ENCODE measurements at places on chromosomes 1 and 21. TPM values are rescaled to one million over a fixed set of nuclear protein-coding genes. Genes with fewer than 3 reads are reported as not detected.
A peak's percentile ranks its signal among the peaks of the same experiment; 100 is the strongest.

DNA sequence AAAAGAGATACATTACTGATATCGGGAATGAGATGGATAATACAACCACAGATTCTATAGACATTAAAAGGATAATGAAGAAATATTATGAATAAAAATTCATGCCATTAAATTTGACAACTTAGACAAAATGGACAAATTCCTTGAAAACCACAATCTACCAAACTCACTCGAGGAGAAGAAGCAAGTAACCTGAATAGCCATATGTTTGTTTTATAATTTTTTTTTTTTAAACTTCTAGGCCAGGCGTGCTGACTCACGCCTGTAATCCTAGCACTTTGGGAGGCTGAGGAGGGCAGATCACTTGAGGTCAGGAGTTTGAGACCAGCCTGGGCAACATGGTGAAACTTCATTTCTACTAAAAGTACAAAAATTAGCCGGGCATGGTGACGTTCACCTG, 327.9 kb downstream of the VAV3 start:
- no peak for DNase-seq

SLC30A1 gene
- total RNA-seq, result 9.6 TPM

- no peak for DNase-seq
Measured at GRCh38 chr1:31615414-31615813, 2.1 kb upstream of the HCRTR1 start.

GRCh38 chr21:32565856-32566465, 19.4 kb downstream of the TCP10L start:
- no peak for DNase-seq

GRCh38 chr1:159866905-159867663, 4.6 kb upstream of the VSIG8 start:
- DNase-seq, result peak; percentile 10

DNA sequence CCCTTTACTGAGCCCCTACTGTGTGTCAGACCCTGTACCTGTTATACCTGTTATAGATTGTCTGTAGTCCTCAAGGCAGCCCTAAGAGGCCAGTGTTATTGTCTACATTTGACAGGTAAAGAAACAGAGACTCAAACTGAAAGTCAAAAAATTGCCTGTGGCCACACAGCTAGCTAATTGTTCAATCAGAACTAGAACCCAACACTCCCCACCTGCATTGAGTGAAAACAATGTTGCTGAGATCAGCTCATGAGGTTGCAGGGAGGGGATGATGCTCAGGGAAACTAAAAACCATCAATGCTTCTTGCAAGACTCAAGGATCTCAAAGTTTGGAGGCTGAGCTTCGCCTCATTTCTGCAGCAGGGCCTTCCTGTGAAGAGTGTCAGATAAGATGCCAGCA, 109.5 kb upstream of the LMO4 start:
- no peak for DNase-seq

- DNase-seq, result no peak
Measured at GRCh38 chr1:3651026-3651929, 1.0 kb upstream of the TP73 start.

GRCh38 chr1:41664861-41665640, 180.6 kb upstream of the EDN2 start:
- DNase-seq, result no peak

SPRR2E gene
- not detected for total RNA-seq

DNA sequence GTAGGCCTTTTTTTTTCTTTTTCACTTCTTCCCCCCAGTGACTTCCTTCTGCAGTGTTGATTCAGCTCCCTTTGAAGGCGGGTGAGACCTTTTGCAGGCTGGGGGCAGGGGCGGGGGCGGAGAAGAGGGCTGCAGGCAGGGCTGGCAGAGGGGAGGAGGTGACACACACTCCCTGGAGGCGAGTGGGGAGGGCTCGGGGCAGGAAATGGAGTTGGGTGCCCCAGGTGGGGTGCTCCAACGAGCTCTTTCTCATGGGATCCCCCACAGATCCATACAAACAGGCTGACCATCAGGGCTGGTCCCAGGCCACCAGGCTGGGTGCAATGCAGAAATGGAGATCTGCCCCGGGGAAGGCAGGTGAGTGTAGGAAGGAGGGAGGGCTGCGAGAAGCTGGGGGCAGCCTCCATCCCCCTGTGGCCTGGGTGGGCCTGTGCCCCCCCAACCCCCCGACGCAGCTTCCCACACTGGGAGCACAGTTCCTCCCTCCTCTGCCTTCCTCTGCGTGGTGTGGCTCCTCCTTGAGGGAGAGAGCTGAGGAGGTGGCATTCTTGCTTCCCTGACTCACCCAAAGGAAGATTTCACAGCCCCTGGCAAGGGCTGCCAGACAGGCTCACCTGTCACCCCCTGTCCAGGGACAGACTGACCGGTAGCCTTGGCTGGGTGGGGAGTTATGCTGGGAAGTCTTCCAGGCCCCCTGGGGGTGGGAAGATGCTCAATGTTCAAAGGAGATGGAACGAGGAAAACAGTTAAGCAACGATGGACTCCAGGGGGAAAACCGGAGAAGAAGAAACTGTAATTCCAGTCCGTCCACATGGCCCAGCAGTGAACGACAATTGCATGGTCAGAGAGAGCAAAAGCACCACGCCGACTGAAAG, 7.1 kb upstream of the ITGB2 start:
- peak; percentile 91 for DNase-seq

SLAMF9 gene
- not detected for total RNA-seq

DNA sequence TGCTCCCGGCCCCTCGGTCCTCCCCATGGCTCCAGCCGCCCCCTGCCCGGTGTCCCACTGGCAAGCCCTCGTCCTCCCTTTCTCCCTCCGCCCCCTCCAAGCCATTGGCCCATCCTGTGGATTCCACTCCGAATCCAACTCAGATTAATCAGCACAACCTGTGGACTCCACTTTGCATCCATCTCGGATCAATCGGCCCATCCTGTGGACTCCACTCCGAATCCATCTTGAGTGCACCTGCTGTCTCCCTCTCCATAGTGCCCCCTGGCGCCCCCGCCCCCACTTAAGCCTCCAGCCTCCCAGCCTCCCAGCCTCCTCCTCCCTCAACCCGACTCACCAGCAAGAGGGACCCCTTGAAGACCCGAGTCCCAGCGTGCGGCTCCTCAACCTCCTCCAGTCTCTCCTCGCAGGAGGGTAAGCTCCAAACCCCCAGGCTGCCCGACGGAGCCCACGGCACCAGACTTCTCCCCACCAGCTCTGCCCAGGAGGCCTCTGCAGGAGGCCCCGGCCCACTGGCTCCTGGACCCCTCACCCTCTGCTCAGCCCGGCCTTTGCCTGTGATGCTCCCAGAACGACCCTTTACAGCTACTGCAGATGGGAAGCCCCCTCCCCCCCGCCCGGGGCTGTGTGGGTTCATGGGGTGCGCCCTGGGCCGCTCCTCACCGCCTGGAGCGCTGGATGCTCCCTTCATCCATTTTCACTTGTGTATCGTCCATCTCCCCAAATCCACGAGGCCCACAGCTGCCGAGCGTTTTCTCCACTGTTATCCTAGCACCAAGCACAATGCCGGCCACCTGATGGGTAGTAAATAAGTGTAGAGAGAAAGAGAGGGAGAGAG, 40.6 kb upstream of the TSPEAR start:
- no peak for DNase-seq

- no peak for DNase-seq
Measured at GRCh38 chr1:229661897-229662296, 35.9 kb downstream of the URB2 start.

DNA sequence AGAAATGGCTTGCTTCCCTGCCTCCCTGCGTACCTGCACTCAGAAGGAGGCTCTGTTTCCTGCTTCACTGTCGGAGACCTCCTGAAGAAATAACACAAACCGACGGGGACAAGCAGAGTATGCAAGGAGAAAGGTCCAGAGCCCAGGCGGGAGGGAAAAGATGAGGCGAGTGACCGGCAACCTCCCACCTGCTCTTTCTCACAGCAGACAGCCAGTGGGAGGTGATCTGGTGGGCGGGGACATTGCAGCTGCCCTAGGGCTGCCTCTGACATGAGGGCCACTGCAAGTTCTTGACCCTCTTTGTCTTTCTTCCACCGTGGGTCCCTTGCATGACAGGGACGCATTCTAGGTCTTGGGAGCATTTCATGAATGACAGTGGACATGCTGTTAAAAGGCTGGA, 368.2 kb downstream of the CAMTA1 start:
- DNase-seq, result no peak

PAQR6 gene
- total RNA-seq, result 6.2 TPM

AADACL3 gene
- total RNA-seq, result not detected

- no peak for DNase-seq
Measured at GRCh38 chr1:182860658-182861057, 21.5 kb downstream of the DHX9 start.

GRCh38 chr1:180534214-180534613, 24.6 kb upstream of the OVAAL start:
- no peak for DNase-seq

DNA sequence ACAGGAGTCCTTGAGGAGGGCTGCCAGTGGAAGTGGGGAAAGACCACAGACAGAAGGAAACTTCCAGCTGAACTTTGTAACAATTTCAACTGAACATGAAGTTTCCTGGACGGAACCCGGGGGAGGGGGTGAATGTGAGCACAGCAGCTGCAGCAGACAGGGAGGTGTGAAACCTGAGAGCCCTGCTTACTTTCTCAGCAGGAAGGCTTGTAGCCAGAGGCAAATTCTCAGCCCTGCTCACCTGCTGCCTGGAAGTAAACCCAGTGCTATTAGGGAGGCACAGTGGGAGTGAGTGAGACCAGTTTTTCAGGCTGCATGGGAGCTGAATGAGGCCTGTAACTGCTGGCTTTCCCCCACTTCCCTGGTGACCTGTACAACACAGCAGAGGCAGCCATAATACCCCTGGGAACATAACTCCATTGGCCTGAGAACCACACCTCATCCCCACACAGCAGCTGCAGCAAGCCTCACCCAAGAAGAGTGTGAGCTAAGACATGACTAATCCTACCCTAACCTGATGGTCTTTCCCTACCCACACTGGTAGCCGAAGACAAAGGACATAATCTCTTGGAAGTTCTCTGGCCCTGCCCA, 9.6 kb upstream of the SPRR2F start:
- no peak for DNase-seq

SEMA4A gene
- total RNA-seq, result 37.8 TPM

TRIM17 gene
- total RNA-seq, result 0.99 TPM

DNA sequence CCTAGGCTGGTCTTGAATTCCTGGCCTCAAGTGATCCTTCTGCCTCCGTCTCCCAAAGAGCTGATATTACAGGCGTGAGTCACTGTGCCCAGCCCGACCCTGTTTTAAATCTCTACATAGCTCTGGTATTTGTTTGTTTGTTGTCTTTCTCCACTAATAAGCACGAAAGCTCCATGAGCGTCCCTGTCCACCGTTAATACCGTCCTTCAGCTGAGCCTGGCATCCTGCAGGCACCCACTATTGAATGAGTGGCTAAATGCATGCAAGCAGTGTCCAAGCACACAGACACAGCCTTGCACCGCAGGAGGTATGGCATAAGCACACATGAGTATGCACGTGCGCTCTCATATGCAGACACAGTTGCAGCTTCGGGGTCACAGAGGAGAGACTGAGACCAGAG, 4.5 kb upstream of the COL16A1 start:
- no peak for DNase-seq

GRCh38 chr1:37930246-37931101, 16.4 kb downstream of the INPP5B start:
- DNase-seq, result peak; percentile 41

SELENBP1 gene
- total RNA-seq, result not detected

GRCh38 chr1:232643251-232643650, 13.3 kb upstream of the SIPA1L2 start:
- DNase-seq, result no peak

NVL gene
- 43.5 TPM for total RNA-seq

DNA sequence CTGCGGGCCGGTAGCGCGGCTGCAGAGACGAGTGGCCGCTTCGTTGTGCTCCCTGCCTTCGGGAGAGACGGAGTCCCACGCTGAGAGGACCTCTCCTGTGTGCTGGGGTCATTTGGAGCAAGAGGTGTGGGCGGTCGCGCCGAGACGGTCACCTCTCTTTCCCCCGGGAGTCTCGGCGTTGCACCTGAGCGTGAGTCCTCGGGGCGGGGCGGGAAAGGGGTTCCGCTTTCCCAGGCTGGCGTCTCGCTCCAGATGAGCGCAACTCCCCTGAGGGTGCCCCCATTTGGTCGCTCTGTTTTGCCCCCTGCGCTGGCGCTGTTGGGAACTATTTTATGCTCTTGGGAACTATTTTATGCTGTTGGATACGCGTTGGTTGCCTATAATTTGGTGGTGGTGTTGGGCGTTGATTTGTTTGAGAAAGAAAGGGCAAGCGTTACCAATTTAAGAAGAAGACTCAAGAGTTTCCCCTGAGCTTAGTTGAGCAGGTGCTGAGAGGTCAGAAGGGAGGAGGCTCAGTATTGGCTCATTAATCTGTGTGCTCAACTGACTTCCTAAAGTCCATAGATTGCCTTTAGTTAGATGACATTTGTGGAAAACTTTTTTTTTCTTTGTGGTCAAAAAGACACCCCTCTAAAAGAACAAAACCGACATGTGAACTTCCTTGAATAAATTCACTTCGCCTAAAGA, 683 bp downstream of the LRRC8B start:
- DNase-seq, result peak; percentile 19

DNA sequence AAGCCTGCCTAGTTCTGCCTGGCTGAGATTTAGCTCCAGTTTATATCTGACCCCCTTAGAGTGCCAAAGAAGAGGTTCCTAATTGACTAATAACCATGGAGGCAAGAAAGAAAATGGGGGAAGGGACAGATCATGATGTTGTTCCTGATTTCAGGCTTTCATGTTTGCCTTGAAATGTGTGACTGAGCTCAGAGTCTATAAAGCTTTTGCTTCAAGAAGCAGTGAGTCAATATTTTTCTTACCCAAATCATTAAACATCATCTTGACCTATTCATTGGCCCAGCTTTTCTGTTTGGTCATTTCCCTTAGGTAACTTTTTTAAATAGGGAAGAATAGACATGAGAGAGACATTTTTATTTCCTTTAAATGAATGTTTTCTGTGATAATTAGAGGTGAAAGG, 55.9 kb downstream of the HHAT start:
- no peak for DNase-seq

MARK1 gene
- total RNA-seq, result not detected

- DNase-seq, result peak; percentile 55
Measured at GRCh38 chr1:19651141-19651737, 7.1 kb downstream of the NBL1 start.

GRCh38 chr1:38153778-38154470, 107.3 kb upstream of the POU3F1 start:
- no peak for DNase-seq

GRCh38 chr1:44802306-44803061, 2.3 kb downstream of the PLK3 start:
- no peak for DNase-seq

DNA sequence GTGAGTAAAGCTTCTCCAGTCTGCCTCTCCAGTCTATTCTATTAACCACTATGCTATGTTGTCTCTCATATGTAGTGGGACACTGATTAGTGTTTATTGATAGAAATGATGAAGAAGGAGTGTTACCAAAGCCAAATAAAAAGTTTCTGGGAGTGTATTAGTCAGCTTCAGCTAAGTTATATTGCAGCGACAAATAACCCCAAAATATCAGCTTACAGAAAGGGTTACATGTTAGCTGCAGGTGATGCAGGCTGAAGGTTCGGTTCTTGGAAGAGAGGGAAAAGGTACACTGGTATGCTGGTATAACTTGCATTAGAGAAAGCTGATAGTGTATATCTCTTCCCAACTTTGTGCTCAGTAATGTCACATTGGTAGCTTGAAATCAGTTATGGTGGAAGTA, 10.6 kb upstream of the AK2 start:
- no peak for DNase-seq

LEFTY2 gene
- not detected for total RNA-seq

- DNase-seq, result no peak
Measured at GRCh38 chr1:95426772-95427171, 192.8 kb downstream of the RWDD3 start.

Data from activated CD4-positive, alpha-beta T cell treated with anti-CD3 and anti-CD28 coated beads, Interleukin-2, amount 10 ng/mL, durations not matched to agents 7 days and 5 days (primary cell).